Esophagus squamous epithelium (tissue), 5 donors: ENCODE measurements at places on chromosomes 1 and 21. TPM values are rescaled to one million over a fixed set of nuclear protein-coding genes. Genes with fewer than 3 reads are reported as not detected.

- DNase-seq = no peak
These were observed 301.3 kb downstream of the SIPA1L2 start for GRCh38 chr1:232328486-232329102.

- DNase-seq = no peak
These were observed 49.1 kb upstream of the DR1 start for GRCh38 chr1:93296555-93297154.

The KRTCAP2 gene
- 70.8 TPM for total RNA-seq

DNA sequence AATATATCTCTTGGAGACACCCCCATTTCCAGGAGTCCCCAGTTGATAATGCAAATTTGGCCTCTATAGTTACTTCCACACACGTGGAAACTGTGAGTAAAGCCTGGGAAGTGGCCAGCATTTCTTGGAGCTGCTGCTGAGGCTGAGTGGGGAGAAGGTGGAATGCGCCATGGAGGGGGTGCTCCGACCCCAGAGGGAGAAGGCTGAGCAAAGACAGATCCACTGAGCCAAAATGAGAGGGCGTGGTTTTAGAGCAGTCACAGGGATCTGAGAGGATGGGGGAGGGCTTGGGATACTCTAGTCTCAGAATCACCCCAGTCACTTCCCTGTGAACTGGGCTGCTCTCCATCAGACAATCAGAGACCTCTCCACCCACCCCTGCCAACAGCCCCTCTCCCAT lies 38.7 kb downstream of the TRIM62 start:
- DNase-seq = no peak

The UBASH3A gene
- 0.64 TPM for total RNA-seq

DNA sequence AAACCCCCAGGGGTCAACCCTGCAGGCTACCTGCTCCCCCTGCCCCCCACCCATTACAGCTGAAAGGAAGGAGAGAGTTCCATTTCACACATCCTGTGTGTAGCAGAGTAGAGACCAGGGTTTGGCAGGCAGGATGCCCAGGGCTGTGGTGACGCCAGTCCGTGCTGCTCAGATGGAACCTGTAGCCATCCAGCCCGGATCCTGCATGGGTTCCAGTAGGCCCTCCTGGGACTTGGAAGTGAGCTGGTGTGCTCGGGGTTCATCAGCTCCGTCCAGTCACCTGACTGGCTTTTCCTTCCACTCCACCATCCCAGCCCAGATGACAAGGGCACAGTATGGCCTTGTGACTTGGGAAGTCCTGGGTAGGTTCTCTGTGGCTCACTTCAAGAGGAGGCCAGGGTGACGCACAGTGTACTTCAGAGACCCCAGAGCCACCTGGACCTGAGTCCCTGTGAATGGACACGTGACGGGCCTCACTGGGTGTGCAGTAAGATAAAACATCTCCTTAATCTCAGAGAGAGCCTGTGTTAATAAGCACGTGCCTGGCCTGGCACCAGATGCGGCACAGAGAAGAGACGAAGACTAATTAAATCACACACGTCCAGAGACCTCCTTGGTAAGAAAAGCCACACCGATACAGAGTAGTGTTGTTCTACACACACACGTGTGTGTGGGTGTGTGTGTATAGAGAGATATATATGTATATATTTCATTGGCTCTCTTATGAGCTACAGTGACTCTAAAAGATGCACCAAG lies 16.0 kb downstream of the ITPKB start:
- no peak for DNase-seq

The PPFIA4 gene
- 0.35 TPM for total RNA-seq

The S100A2 gene
- 949 TPM for total RNA-seq

DNA sequence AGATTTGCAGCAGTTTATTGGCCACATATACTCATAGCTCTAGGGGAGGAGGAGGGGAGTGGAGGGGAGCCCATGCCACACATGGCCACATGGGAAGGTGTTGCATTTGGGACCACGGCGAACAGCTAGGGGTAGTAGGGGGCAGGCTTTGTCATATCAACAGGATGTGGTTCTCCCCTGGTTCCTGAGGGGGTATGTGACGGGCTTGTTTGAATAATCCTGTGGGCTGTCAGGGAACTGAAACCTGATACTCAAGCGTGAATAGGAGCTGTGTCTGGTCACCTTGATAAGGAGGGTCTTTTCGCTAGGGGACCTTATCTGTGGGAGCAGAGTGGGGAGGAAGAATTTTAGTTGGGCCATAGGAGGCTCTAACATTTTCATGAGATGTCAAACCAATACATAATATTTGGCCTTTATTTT lies 264.7 kb downstream of the CTH start:
- DNase-seq = no peak

The TMOD4 gene
- not detected for total RNA-seq

- DNase-seq = no peak
These were observed 13.5 kb upstream of the SPATA1 start for GRCh38 chr1:84492726-84493125.

The PDZK1 gene
- total RNA-seq = not detected

- DNase-seq = no peak
These were observed 354.8 kb downstream of the SIPA1L2 start for GRCh38 chr1:232274999-232275710.

DNA sequence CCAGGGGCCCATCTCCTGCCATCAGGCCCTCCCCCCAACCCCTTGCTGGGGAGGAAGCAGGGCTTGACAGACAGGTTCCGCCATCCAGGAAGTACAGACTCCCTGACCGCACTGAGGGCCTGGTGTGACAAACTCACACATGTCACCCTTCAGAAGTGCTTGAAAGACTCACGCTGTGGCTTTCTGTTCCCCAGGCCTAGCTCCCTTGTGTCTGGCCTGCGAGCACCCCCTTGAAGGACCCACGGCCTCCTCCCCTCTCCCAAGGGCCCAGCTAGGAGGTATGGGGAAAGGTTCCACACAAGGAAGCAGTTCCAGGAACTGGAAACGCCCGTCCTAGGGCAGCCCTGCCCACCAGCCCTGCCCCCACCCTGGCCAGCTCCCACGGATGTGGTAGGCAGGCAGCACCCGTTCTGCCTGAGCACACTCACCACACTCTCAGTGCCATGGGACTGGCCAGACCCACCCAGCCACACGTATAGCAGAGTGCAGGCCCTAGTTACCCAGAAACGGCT lies 26.7 kb downstream of the SLC2A1 start:
- peak; percentile 47 for DNase-seq

- no peak for DNase-seq
These were observed 35.9 kb upstream of the PDE9A start for GRCh38 chr21:42617486-42617885.

GRCh38 chr1:9700340-9700739 lies 48.8 kb downstream of the PIK3CD start:
- no peak for DNase-seq

The SIPA1L2 gene
- 41.7 TPM for total RNA-seq

The PTAFR gene
- 12.8 TPM for total RNA-seq

DNA sequence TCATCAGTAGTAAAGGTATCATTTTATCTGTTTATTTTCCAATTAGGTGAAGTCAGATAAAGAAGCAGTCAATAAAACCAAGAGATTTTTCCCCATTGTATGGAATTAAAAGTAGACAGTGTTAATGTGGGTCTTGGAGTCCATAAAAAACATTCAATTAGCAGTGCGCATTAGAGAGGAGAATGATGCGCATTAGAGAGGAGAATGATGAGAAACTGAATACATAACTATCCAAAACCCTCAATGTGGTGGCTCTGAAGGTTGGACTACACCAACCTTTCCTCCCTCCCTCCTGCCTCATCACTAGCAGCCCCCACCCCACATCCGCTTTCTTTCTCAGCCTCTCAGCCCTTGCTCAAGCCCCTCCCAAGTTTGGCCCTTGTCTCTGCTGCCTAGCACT lies 99.5 kb downstream of the DAB1 start:
- no peak for DNase-seq

GRCh38 chr1:234520908-234521817 lies 42.2 kb upstream of the TARBP1 start:
- DNase-seq = no peak

The KCND3 gene
- 2.7 TPM for total RNA-seq

- DNase-seq = no peak
These were observed 564.2 kb downstream of the PTPRU start for GRCh38 chr1:29800522-29800956.

The BSND gene
- not detected for total RNA-seq

The FYB2 gene
- total RNA-seq = not detected

DNA sequence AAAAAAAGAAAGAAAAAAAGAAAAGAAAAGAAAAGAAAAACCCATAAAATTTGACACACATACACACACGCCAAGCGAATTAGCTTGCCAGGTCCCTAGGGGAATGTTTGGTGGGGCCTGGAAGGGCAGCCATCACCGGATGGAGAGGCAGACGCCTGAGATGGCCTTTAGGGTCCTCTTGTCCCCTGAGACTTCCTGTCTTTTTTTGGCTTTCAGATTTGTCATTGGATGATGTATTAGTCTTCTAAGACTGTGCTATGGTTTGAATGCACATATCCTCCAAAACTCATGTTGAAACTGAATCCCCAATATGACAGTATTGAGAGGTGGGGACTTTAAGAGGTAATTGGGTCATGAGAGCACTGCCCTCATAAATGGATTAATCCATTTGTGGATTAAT lies 211.8 kb downstream of the TOMM20 start:
- no peak for DNase-seq

GRCh38 chr21:18716578-18717138 lies 313.1 kb upstream of the TMPRSS15 start:
- no peak for DNase-seq
